ENCODE measurements at places on chromosomes 11 and 22.

DNA sequence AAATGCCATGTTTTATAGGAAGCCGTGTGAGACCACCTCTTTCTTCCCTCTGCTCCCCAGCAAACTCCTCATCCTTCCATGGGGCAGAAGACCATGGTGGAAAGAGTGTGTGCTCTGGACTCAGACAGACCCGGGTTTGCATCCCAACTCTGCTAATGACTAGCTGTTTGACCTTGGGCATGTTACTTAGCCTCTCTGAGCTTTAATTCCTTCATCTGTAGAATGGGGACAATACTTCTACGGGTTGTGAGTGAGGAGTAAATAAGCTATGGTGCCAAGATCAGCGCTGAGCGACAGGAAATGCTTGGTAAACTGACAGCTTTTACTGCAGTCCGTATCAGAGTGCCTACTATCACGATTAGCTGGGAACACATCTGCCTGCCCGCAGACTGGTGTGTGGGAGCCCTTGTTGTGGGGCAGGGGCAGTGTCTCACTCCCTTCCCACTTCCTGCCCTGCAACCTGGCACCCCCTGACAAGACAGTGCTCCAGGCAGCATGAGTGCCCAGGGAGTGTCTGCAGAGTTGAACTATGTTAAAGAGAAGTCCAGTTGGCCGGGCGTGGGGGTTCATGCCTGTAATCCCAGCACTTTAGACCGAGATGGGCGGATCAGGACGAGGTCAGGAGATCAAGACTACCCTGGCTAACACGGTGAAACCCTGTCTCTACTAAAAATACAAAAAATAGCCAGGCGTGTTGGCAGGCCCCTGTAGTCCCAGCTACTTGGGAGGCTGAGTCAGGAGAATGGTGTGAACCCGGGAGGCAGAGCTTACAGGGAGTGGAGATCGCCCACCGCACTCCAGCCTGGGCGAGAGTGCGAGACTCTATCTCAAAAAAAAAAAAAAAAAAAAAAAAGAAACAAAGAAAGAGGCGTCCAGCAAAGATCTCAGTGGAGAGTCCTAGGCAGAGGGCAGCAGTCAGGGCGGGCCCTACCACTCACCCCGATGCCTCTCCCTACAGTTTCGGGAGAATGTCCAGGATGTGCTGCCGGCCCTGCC lies 2.2 kb downstream of the SEC14L2 start:
- no peak for DNase-seq

DNA sequence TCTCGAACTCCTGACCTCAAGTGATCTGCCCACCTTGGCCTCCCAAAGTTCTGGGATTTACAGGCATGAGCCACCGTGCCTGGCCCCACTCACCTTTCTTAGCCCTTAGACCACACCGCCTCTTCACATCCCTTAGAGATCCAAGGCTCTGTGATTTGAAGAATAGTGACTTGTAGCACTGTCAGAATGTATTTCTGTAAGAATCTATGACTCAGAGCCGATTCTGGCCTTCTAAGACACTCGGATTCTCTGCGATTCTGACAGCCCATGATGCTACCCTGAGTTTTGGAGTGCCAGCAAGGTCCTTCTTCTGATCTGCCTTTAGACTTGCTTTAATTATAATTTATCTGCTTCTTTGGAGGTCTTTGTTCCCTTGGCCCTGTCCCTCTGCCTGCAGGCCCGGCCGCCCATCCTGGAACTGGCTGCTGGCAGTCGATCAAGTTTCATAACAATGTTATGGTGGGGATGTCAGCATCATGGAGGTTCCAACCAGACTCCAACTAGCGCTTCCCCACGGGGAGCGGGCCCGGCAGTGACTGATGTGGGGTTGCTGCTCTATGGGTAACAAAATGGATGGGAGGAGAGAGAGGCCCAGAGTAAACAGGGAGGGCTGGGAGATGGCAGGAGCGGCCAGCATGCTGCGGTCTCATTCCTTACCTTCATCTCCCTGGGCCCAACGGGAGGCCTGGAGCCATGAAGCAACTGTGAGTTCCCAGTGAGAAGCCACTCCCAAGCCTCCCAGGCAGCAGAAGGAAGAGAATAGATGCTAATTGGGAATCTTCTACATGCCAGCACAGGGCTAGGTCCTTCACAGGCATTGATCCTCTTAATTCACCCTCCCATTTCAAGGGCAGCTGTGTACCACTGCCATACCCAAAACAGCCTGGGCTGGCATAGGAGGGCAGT lies 55.7 kb upstream of the RASD2 start:
- DNase-seq, result no peak

DNA sequence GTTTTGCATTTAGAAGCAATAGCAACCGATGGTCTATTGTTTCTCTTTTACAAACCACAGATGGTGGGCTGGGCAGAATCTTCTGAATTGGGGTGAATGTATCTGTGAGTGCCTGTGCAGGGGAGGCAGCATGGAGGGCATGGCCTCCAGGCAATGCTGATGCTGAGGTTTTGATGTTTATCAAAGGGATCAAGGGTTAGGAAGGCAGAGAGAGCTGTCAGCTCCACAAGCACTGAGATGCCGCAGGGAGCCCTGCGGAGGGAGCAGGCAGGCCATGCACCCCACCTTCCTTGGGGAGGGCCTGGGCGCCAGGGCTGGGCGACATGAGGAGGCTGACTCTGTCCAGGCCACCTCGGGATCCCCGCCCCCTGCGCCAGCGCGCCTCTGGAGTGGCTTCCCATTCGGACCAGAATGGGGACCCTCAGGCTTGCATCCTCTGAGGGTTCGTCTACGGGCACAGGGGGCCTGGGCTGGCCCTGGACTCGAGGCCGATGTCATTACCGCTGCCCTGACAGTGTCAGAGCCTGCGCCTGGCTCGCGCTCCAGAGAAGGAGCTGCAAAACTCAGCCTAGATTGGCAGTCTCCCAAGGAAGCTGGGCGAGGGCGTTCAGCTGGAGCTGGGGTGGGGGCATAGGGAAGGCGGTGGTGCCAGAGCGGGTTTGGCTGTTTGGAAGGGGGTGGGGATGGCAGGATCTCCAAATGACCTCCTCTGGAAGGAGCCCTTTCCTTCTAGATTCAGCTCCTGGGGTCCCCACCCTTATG lies 13.9 kb upstream of the TH start:
- DNase-seq, result no peak

GRCh38 chr11:79393362-79394043 lies 47.3 kb downstream of the TENM4 start:
- no peak for DNase-seq

GRCh38 chr11:17478070-17478469 lies 1.4 kb upstream of the ABCC8 start:
- DNase-seq, result no peak

GRCh38 chr11:45440111-45440510 lies 154.0 kb upstream of the SYT13 start:
- DNase-seq, result no peak

DNA sequence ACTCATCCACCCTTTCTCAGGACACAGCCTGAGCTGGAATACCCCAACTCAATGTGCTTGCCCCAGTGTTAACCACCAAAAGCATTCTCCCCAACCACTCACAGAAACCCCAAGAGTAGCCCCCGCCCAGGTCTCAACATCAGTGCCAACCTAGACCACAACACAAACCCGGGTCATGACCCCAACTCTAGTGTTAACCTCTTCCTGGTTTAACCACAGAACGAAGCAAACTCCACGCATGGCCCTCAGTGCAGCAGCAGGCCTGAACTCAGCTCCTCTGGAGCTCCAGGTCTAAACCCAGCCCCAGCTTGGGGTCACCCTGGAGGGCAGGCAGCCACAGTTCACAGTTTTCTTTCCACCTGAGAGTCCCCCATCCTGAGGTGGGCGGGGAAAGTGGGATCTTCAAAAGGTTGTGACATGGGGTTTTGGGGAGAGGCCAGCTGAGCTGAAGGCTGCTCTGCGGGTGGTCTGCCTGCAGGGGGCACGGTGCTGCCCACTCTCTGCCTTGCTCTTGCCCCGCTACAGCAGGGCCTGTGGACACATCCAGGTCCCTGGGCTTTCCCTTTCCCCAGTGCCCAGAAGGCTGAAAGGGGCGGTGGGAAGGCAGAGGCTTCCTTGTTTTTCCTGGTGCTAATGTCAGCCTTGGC lies 37.9 kb downstream of the NECTIN1 start:
- DNase-seq, result no peak

DNA sequence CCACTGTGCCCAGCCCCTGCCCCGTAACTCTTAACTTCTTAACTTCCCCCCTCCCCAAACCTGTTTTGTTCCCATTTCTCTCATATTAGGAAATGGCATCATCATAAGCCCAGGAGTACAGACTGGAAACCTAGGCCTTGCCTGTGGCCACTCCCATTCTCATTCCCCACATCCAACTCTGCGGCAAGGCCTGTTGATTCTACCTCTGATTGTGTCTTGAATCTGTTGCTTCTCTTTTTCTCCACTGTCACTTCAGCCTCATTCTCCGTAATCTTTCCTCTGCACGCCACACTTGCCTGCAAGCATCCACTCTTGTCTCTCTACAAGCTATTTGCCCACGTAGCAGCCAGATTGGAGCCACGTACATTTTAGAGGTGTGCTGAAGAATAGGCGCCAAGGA lies 25.2 kb downstream of the SGSM3 start:
- DNase-seq, result no peak

GRCh38 chr11:66287211-66287888 lies 1.6 kb downstream of the YIF1A start:
- no peak for DNase-seq

DNA sequence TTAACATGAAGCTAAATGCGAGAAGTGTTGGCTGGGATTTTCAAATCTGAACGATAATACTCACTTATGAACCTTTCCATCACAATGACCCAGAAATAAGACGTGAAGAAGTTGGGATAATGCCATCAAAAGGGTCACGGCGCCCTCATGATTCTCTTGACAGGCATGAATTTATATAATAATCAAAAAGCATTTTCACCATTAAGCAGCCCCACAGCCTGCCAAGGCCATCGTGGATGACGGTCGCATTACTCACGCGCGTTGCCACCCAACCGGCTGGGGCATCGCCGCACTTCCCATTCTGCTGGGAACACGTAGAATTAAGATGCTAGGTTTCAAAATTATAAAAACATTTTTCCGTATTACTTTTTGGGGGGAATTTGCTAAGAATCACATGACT lies 18.9 kb upstream of the GAL start:
- no peak for DNase-seq

GRCh38 chr11:115501893-115502589 lies 2.2 kb downstream of the CADM1 start:
- no peak for DNase-seq

- no peak for DNase-seq
Measured at GRCh38 chr22:44389181-44389580, 76.4 kb upstream of the SHISAL1 start.

- peak; percentile 35 for DNase-seq
Measured at GRCh38 chr11:9688716-9689511, 25.0 kb downstream of the SWAP70 start.

- DNase-seq, result no peak
Measured at GRCh38 chr22:47307822-47308221, 545.4 kb downstream of the TBC1D22A start.

GRCh38 chr11:121661880-121662486 lies 209.2 kb upstream of the SORL1-AS1 start:
- DNase-seq, result peak; percentile 74

GRCh38 chr11:22337596-22338485 lies at the start of gene SLC17A6:
TSS of gene SLC17A6 (plus strand) at chr11:22338381. CDS start at chr11:22338534, 153 bp downstream.
- DNase-seq, result no peak

DNA sequence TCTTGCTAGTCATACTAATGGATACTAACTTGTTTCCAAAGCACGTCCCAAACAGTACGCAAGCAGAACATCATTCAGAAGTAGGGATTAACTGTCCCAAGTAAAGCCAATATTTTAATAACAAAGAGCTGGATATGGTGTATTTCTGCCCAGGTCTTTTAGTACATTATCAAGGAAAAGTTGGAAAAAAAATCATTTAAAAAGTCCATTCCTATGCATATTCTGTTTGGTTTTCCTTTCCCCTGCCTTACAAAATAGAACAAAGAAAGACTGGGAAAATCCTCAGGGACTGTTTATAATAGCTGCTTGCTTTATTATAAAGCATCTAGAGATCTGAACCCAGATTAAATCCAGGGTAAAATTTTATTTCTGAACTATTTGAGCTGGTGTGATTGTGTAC lies 83.9 kb downstream of the UVRAG start:
- DNase-seq, result no peak

DNA sequence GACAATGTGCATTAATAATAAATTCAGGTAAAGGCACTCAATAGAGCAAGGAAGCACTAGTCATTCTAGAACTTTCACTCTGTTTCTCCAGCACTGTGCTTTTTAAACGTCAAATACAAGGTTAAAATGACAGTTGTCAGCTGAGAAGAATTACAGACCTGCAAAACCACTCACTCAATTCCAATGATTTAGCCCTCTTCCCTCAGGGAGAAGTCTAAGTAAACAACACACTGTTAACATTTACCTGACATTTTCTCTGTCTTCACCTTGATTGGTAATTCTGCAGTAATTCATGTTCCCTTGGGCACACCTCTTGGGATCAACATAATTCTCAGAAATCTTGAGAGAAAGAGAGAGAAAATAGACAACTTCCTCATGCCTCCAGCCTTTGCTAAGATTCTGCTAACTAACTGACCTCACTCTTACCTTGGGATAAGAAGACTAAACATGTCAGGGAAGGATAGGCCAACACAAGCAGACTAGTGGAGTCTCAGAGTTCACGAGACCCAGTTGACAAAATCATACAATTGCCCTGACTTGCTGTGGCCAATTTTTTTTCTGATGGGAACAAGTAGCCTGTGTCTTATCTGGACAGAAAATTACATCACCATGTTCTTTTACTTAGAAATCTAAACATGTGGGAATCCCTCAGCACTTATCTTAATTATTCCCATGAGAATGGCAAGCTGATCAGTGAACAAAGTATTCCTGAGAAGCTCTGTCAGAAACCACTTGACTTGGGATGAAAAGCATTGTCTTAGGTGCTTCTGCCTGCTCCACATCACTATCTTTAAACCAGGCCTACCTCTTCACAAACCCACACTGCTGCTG lies 516.8 kb upstream of the FAT3 start:
- DNase-seq, result no peak

DNA sequence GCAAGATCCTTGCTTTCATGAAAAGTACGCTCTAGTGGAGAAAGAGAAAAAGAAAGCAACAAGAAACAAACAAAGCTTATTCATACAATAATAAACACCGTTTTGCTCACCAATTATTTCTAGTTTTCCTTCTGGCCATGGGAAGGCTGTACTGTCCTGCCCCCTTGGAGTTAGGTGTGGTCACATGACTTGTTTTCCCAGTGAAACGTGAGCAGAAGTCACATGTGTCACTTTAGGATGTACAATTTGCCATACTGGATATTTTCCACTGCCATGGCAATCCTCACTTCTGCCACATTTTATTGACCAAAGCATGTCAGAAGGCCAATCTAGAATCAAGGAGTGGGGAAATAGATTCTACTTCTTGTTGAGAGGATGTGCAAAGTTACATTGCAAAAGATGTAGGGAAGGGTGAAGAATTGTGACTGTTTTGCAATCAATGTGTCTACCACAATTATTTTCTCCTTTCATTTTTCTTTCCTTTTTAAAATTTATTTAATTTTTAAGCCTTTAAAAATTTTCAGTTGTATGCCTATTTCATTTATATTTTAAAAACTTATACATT lies 24.3 kb upstream of the TRAF6 start:
- no peak for DNase-seq

DNA sequence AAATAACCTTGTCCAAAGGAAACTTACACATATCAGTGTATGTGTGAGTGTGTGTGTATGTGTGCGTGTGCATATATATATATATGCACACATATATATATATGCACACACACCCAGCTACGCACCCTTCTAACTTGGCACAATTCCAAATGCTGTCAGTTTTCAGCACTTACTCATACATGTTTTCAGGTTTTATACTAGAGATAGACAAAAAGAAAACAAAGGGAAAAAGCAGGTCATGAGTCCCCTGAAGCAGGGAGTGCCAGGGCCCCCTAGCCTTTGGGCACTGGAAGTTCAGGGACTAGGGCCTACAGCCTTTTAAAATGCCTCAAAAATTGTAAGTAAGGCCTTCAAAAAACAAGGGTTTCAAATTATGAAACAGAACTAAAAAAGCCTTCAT lies 265.4 kb downstream of the CADM1 start:
- DNase-seq, result no peak
